Occipital lobe (tissue), 3 donors: ENCODE measurements at places on chromosomes 16 and 17. TPM values are rescaled to one million over a fixed set of nuclear protein-coding genes. Genes with fewer than 3 reads are reported as not detected.

The RPRML gene
- total RNA-seq = 16.1 TPM

The ADAP2 gene
- 8.0 TPM for total RNA-seq

The PLXDC1 gene
- 9.4 TPM for total RNA-seq

The ZNF469 gene
- total RNA-seq = 0.31 TPM

The PIP4K2B gene
- 166 TPM for total RNA-seq

The KRT33B gene
- not detected for total RNA-seq

The COPZ2 gene
- 1.7 TPM for total RNA-seq

The CCL14 gene
- not detected for total RNA-seq

The NLRC5 gene
- total RNA-seq = 2.0 TPM

The IGSF6 gene
- total RNA-seq = 3.1 TPM
